ENCODE measurements at places on chromosomes 1 and 21.

DNA sequence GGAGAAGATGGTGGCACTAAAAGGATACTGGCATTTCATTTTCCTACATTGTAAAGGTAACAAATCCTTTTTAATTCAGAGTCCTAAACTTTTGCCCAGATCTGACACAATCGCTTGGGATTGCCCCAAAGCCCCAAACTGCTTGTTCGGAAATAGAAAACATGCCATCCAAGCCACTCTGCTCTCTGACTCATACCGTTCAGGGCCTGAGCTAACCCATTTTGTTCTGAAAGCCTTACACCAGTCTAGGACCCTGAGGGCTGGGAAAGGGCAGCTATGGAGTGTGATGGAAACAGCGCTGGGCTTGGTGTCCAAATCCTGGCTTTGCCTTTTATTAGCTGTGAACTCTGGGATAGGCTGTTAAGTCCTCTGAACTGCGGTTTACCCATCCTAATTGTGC lies 159.4 kb upstream of the UBE2U start:
- peak; percentile 65 for DNase-seq

DNA sequence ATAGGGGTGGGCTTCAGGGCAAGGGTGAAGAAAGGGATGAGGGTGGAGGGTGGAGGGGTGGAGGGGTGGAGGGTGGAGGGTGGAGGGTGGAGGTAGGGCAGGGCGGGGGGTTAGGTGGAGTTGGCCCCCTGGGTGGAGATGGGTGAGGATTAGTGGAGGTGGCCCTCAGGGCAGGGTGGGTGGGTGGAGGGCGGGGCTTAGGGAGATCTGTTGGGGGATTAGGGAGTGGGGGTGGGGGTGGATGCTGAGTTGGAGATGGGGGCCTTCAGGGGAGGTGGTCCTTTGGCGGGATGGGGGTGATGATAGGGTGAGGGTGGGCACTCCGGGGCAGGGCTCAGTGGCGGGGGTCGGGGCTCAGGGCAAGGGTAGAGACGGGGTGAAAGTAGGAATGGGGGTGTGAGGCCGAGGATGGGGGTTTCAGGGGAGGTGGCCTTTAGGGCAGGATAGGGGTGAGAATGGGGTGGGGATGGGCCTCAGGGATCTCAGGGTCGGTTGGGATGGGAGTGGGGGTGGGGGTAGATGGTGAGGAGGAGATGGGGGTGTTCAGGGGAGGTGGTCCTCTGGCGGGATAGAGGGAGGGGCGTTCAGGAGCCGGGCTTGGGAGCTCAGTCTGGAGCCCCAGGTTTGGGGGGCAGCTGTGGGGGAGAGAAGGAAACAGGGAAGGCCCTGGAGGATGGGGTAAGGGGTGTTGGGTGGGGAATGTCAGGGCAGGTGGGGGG lies 800 bp upstream of the DNMT3L start:
- DNase-seq, result no peak

DNA sequence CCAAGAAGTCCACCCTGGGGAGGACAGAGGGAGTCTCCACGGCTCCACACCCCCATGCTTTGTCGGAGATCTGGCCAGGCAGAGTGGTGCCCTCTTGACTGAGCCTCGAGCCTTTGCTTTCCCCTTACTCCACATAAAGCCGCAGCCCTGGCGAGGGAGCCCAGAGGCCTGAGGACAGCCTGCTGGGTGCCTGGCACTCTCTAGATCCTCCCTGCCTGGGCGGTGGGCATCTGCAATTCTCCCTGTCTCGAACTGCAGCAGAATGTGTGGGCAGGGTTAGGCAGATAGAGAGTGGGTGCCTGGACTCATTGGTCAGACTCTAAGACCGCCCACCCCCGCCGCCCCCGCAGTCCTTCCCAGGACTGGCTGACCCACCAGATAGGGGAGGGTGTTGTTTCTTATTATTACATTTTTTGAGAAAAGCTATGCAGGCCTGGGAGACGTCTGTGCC lies 13.9 kb downstream of the EPHX1 start:
- DNase-seq, result no peak

- no peak for DNase-seq
These were observed 78.1 kb downstream of the RERE start for GRCh38 chr1:8739377-8739776.

GRCh38 chr1:148318904-148319242 lies 164.2 kb downstream of the PPIAL4G start:
- no peak for DNase-seq

DNA sequence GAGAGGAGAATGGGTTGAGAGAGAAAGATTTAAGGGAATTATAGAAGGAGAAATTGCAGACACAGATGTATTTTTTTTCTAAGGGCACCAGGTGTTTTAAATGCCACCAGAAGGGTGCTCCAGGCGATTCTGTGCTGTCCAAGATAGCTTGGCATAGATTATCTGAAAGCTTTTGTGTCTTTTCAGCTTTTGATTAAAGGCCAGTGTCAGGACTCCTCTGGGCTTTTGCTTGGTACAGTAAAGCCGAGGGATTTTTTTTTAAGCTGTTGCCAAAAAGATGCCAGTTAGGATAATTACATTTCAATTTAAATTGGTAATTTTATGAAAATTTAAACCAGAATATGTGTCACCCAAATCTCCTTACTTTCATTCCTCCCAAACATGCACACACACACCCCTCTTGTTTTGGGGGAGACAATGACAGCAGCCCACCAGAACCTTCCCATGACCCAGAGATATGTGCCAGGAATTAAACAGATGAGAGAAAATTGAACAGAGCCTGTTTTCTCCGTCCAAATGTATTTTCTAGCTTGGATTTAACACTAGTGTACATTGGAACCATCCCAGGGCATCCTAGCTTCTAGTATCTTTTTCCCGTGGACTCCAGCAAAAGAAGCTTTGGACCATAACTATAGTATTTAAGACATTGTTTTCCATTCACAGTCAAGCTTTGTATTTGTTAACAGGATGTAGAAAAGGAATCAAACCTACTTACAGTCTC lies 670.7 kb upstream of the CXADR start:
- no peak for DNase-seq

DNA sequence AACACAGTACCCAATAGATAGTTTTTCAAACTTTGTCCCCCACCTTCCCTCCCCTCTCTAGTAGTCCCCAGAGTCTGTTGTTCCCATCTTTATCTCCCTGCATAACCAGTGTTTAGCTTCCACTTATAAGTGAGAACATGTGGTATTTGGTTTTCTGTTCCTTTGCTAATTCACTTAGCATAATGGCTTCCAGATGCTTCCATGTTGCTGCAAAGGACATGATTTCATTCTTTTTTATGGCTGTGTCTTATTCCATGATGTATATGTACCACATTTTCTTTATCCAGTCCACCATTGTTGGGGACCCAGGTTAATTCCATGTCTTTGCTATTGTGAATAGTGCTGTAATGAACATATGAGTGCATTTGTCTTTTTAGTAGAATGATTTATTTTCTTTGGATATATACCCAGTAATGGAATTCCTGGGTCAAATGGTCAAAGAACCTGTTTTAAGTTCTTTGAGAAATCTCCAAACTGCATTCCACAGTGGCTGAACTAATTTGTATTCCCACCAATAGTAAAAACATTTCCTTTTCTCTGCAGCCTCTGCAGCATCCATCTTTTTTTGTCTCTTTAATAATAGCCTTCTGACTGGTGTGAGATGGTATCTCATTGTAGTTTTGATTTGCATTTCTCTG lies 126.0 kb downstream of the AK5 start:
- peak; percentile 48 for DNase-seq

GRCh38 chr1:217097819-217098218 lies 374.6 kb upstream of the ESRRG start:
- DNase-seq, result no peak

DNA sequence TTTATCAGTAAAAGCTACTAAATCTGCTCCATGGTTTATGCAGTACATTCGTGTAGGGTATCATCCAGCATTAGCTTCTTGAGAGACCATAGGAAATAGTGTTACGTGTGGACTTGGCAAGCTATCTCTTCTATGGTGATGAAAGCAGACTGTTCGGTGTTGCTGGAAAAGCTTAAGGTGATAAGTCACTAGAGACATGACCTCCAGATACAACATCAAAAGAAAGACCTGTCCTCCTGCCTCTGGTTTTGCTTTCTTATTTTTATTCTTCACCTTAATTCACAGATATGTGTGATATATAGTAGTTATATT lies 53.5 kb upstream of the S1PR1 start:
- peak; percentile 59 for DNase-seq

DNA sequence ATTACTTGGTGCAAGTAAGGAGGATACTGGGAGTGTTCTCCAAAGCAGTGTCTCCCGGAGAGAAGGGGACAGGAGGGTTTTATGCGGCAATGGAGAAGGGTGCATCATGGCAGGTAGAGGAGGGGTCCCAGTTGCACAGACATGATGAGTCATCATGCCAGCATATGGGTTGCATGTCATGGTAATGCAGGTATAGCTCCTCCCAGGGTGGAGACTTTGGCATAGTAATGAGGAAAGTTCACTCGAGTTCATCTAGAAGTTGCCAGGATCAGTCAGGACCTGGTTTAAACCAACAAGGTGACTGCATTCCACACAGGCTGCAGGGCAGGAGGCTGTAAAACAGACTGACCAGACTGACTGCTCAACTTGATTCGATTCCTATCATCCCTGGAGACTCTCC lies 355.7 kb upstream of the DUSP10 start:
- no peak for DNase-seq

DNA sequence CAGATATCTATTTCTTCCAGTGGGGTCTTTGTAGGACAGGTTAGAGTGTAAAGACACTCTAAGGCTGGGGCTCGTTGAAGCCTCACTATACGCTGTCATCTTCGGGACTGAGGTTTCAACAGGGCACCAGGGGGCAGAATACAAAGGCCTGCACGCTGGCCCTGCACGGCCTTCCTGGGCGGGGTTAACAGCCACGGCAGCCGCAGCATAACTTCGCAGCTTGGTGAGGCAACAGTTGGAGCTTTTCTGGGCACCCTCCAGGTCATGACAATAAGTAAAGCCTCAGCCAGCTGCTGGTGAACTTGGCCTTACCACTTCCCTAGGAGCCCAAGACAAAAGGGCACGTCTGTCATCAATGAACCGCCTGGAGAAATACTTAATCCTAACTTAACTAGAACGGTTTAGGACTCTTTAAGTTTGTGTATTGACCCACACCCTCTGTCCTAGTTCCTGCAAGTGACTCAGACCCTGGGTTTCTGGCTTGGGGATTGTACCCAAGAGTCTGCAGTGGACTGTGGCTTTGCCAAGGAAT lies 2.3 kb upstream of the RUNX1 start:
- DNase-seq, result peak; percentile 91

GRCh38 chr1:234842726-234843641 lies 233.0 kb upstream of the IRF2BP2 start:
- DNase-seq, result peak; percentile 18

DNA sequence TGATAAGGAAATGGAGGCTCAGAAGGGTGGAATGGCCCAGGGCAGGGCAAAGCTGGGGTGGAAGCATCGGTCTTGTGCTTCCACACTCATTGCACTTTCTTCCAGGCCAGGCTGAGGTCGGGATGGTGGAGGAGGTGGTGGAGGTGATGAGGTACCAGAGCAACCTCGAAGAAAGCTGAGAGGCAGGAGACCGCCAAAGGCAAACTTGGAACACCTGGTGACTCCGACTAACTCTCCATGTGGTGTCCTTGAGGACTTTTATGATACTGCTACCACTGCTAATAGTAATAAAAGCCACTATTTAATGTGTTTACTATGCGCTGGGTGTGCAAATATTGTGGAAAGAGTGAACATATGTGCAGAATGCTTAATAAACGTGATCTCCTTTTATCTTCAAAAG lies 16.9 kb upstream of the BTG2 start:
- DNase-seq, result no peak

DNA sequence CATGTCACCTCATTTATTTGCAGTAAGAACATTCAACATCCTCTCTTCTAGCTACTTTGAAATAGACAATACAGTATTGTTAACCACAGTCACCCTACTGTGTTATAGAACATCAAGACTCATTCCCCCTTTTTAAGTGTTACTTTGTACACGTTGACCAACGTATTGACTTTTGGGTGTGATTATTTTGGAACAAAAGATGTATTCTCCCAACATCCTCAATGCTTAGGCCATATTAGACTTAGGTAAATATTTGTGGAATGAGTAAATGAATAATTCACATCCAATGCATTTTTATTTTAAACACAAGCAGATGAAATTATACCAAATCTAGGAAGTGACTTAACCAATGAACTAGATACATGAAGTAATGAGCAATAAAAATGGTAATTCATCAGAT lies 296.6 kb downstream of the CHRM3 start:
- DNase-seq, result no peak

DNA sequence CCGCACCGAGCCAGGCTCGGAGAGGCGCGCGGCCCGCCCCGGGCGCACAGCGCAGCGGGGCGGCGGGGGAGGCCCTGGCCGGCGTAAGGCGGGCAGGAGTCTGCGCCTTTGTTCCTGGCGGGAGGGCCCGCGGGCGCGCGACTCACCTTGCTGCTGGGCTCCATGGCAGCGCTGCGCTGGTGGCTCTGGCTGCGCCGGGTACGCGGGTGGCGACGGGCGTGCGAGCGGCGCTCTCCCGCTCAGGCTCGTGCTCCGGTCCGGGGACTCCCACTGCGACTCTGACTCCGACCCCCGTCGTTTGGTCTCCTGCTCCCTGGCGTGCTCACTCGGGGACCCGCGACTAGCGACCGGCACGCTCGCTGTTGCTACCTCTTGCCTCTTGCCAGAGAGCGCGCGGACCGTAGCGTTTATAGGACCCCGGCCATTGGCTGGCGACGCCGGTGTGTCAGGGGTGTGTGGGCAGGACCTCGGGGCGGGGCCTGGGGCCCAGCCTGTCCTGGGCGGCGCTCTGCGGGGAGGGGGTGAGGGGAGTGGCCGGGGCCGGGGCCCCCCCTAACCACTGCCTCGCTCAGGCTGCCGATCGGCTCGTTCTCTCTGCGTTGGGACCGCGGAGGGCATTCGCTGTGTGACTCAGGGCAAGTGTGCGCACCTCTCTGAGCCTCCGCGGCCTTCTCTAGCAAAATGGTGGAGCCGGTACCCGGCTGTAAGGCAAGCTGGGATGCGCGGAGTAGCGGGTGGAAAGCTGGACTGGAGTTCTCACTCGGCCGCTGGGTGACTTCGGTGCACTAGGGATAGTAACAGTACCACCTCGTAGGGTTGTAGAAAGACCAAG lies at the start of gene SLC2A1:
Gene SLC2A1, minus strand, starts transcription at position 381 of the 832 bp plus-strand sequence. Its CDS starts 217 bp downstream, at position 164.
- peak; percentile 93 for DNase-seq

DNA sequence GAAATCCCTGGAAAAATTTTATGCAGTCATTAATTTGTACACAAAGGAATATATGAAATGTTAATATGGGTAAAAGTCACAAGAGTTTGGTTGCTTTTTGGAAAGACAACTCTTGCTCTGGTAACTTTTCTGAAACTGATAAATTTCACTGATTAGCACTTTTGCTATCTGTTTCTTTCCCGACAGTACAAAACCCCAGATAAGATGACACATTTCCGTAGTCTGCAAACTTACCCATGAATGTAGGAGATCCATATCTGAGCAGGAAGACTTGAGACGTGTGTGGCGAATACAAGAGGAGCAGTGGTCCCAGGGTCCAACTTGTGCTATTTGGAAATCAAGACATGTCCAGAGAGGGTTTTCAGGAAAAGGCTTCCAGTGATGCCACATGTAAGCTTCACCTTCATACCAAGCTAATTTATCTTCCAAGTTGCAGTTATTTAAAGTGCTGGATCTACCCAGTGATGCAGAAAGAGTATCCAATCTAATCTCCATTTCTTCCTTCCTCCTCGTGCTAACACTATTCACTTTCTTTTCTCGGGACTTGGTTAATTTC lies 35.9 kb upstream of the SAMSN1 start:
- no peak for DNase-seq

Data from cardiac fibroblast (primary cell).